ENCODE measurements at places on chromosomes 6 and 20.

DNA sequence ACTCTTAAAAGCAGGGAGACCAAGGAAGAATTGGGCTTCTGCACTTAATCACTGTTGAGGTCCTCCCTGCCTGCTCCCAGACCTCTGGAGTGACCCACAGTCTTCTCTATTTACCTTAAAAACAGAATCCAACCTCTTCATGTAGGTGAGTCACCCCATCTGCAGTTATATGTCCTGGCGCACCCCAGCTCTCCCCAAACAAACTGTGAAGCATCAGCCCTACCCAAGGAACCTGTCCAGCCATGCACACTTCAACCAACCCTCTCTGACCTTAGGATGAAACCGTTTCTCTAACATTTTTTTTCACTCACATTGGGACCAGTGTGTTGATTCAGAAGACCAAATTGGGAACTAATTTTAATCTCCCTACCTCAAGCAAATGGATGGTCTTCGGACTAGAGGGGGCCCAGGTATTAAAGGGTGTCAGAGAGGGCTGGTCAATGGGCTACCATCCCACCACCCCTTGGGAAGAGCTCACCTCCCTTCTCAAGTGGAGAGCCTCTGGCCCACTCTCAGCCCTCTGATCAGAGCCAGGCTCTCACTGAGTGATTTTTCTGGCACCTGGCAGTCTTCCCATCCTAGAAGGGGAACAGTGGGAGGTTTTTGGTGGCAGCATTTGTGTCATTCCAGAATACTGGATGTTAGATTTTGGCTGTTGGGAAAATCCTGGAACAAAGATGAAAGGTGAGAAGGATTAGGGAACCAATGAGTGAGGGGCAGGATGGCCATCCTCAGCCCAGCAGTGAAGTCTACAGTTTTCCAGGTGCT lies 203.6 kb downstream of the LRFN2 start:
- peak; percentile 27 for DNase-seq

- no peak for DNase-seq
Observed at GRCh38 chr20:56360908-56361205, 2.1 kb downstream of the FAM210B start.

DNA sequence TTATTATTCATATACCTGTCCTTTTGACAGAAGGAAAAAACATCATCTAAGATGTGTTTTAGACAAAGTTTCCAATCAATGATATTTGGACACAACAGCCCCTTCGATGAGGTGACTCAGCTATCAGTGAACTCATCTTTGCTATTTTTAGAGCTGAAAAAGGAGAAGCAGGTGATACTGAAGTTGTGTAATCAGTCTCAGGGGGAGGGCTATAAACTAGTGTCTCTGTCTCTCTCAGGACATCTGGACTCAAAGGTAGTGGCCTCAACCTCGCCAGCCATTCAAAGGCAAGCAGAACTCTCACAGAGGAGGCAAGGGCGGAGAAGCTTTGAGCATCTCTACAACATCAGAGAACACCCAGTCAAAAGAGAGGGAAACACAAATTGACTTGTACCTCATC lies 135.4 kb downstream of the BFSP1 start:
- no peak for DNase-seq

GRCh38 chr6:8991844-8992243 lies 556.5 kb upstream of the SLC35B3 start:
- no peak for DNase-seq

- DNase-seq: no peak
Observed at GRCh38 chr20:16654858-16655535, 74.8 kb upstream of the SNRPB2 start.

DNA sequence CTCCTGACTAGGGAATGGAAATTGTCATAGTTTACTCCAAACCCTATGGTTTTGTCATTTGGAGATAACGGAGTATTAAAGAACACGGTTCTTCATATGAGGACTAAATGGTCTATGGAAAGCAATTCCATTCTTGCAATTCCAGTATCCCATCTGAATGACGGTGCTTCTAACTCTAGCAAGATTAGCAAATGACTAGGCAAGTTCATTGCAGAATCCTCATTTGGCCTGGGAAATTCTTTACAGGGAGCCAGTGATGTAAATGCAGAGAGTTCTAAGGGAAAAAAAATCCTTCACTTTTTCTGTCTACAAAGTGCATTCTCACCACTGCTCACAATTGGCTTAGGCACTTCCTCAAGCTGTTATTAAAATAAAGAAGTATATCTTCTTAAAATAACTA lies 111.5 kb downstream of the MOXD1 start:
- no peak for DNase-seq

DNA sequence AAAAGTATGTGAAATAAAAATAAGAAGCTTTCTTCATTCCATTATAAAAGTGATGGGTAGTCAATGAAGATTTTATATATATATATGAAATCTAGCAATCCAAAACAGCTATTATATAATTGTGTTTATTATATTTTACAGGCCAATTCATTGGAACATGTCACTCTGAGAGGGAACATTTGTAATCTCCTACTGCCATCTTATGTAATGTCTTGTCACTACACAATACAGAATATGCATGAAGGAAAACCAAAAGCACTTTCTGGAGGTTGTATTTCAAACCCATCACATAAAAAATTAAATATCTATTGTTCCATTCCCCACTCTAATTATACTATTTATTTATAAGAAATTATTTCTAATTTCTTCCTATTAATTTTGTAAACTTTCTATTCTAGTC lies 31.5 kb upstream of the IRAK1BP1 start:
- DNase-seq: no peak

DNA sequence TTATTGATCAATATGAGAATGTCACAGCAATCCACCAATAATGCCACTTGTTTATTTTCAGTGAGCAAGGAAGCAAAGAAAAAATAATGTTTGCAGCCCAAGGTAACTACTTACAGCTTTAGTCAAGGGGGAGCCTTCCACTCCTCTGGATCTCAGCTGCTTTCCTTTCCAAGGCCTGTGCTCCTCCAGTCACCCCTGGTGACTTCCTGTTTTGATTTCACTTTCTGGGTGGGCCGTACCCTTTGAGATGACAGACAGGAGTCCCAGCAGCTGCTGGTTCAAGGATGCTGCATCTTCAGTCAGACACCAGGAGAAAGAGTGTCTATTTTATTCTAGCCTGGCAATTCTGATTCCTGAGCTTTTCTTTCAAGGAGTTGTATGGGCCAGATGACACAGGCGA lies 5.6 kb upstream of the VNN2 start:
- no peak for DNase-seq

DNA sequence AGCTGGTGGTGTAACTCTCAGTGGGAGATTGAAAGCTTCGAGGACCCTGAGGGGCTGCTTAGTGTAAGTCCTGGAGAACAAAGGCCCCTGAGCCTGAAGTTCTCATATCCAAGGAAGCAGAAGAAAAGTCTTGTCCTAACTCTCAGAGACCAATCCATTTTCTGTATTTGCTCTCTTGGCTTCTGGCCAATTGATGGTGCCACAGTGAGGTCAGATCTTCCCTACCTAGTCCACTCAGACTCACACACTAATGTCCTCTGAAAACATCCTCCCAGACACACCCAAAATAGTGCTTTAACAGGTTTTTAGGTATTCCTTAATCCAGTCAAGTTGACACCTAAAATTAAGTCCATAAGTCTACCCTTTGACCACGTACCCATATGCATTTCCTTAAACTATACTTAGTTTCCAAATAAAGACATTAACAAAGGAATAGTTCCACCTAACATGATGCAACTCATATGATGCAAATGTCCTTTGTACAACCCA lies 29.4 kb downstream of the ZNF292 start:
- no peak for DNase-seq

DNA sequence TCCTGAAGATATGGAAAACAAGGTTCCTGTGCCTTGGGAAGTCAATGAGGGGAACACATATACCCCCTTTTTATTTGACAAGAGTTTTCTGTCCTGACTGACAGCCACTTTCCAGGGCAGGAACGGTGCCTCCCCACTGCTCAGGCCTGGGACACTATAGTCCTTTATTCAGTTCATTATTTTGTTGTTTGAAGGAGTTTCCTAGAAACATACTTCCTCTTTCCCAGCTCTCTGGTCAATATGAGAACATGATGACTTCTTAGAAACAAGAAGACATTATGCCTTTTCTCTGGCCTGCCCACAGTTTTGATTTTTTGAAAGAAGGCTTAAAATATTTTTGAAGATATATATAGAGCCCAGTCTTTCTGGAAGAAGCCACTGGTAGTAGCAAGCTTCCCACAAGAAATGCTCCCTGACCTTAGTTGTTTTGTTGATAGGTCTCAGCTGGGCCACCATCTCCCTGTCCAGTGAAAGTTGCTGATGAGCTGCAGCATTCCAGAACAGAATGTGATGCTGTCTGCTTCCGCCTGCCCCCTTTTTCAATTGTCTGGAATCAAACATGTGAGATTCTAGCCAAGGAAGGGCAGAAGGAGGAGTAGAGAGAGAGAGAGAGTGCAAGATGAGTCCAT lies 350.0 kb upstream of the PRND start:
- no peak for DNase-seq

DNA sequence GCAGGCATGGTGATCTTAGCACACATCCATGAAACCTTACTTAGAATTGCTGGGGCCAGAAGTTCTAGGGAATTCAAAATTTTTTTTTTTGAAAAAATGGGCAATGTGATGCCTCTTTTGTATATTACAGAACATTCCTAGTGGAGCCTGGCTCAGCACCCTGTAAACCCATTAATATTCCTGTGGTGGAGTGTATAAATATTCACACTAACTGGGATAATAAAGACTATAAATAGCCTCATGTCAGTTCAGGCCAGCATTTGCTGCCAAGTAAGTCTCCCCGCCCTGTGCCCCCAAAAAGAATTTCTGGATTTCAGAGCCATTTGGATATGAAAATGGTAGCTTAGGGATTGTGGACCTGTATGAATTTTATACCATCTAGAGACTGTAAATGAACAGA lies 14.8 kb downstream of the BANF2 start:
- DNase-seq: no peak

- no peak for DNase-seq
Observed at GRCh38 chr6:140436023-140436811, 1061.8 kb upstream of the CITED2 start.

- DNase-seq: peak; percentile 96
Observed at GRCh38 chr6:32118782-32119628, 9.0 kb downstream of the ATF6B start.

DNA sequence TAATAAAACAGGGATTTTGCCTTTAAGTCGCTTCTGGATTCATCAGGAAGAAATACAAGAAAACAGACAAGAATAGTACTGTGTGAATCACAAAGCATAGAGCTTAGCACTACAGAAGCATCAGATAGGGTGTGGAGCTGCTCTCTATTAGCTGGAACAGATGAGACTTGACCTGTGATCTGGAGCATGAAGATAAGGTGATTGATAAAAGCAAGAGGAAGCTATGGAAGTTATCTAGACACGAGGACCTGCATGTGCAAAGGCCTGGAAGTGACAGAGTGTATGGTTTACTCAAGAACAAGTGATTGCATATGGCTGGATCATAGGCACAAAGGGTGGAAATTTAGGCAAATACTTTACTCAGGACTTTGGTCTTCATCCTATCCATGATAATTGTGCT lies 112.9 kb upstream of the MLIP start:
- no peak for DNase-seq

GRCh38 chr6:145882121-145882531 lies 67.5 kb upstream of the FBXO30 start:
- DNase-seq: no peak
